Neural crest cell (in vitro differentiated cells): ENCODE measurements at places on chromosomes 5 and 9. TPM values are rescaled to one million over a fixed set of nuclear protein-coding genes. Genes with fewer than 3 reads are reported as not detected.

DNA sequence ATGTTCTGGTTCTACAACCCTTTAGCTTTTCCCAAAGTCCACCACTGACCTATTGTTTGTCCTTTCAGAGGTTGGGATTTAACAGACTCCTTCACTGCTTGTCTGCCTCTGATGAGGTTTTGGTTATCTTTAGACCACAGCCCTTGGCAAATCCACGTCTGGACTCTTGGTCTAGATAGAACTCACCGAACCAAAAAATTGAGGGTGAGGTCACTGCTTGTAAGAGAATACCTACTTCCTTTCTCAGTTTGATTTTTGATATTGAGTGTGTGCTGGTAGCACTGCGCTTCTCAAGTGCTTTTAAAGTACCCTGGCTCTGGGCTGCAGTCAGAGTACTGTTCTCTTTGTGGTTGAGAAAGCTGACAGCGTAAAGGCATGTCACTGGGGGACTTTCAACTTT, 61.7 kb downstream of the JMY start:
- peak overlapping the region; percentile 23 for H3K27ac ChIP-seq
- no peak overlapping the region for H3K4me3 ChIP-seq
- no peaks in the 10 kb centered on the region for H3K27me3 ChIP-seq
- peaks cover 2% of the 10 kb centered on the region for H3K36me3 ChIP-seq
- H3K4me1 ChIP-seq: no peaks in the 10 kb centered on the region
- DNase-seq: no peak

GRCh38 chr9:107989099-107989498, 499.5 kb upstream of the KLF4 start:
- H3K4me3 ChIP-seq: no peak overlapping the region
- peaks cover 2% of the 10 kb centered on the region for H3K27me3 ChIP-seq
- no peaks in the 10 kb centered on the region for H3K4me1 ChIP-seq
- H3K27ac ChIP-seq: no peak overlapping the region
- H3K36me3 ChIP-seq: no peaks in the 10 kb centered on the region

GRCh38 chr5:44770780-44771717, 37.7 kb upstream of the MRPS30 start:
- no peak overlapping the region for H3K4me3 ChIP-seq
- no peak overlapping the region for H3K27ac ChIP-seq
- H3K27me3 ChIP-seq: no peaks in the 10 kb centered on the region
- no peak for DNase-seq
- no peaks in the 10 kb centered on the region for H3K36me3 ChIP-seq
- no peaks in the 10 kb centered on the region for H3K4me1 ChIP-seq

DNA sequence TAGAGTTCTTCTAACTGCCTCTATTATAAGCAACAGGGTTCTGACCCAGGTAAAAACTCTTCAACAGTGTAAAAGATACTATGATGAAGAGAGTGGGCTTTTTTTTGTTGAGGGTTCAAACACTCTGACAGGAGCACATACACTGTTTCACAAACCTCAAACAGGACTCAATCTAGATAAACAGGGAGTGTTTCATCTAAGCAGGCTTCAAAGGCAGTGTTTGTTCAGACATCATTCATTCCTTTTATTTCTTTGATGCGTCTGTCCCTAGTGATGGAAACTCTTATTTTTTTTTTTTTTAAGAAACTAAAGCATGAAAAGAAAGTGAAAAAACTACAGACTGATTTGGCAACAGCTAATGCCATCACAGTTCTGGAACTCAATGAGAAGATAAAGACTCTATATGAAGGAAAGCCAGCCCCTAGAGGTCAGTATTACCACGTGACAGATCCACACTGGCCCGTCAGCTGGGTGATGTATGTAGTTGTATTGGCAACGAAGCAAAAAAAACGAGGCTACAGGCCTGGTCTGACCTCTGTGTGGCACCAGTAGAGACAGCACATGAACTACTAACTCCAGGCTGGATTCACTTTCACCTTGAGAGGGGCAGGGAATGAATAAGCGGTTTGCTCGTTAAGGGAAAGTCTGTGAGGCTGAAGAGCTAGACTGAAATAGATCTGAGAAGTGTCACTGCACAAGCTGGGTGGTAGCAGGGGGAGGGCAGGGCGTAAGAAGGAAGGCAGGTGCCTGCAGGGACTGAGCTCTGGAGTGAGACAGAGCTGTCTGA, 172.2 kb downstream of the CCDC192 start:
- peak; percentile 37 for DNase-seq
- peaks cover 21% of the 10 kb centered on the region for H3K4me1 ChIP-seq
- no peak overlapping the region for H3K27ac ChIP-seq
- H3K4me3 ChIP-seq: no peak overlapping the region
- no peaks in the 10 kb centered on the region for H3K36me3 ChIP-seq
- H3K27me3 ChIP-seq: no peaks in the 10 kb centered on the region

- DNase-seq: no peak
- no peaks in the 10 kb centered on the region for H3K27me3 ChIP-seq
- no peaks in the 10 kb centered on the region for H3K4me1 ChIP-seq
- H3K4me3 ChIP-seq: no peak overlapping the region
- H3K27ac ChIP-seq: no peak overlapping the region
These were observed 18.1 kb downstream of the PPIP5K2 start for GRCh38 chr5:103138202-103138690.

OR1J2 gene
- total RNA-seq: not detected in 2 replicates

PRRX2 gene
- total RNA-seq: 0.65 and 0.68 TPM in 2 replicates

LIX1 gene
- total RNA-seq: 19.1 and 19.7 TPM in 2 replicates

IER5L gene
- total RNA-seq: 19.1 and 19.9 TPM in 2 replicates

SMIM33 gene
- not detected in 2 replicates for total RNA-seq
